ENCODE measurements at places on chromosomes 6 and 20.

- no peak for DNase-seq
These were observed 985.4 kb downstream of the TBC1D32 start for GRCh38 chr6:120348926-120349325.

- no peak for DNase-seq
These were observed 96.6 kb downstream of the PLG start for GRCh38 chr6:160798625-160799024.

DNA sequence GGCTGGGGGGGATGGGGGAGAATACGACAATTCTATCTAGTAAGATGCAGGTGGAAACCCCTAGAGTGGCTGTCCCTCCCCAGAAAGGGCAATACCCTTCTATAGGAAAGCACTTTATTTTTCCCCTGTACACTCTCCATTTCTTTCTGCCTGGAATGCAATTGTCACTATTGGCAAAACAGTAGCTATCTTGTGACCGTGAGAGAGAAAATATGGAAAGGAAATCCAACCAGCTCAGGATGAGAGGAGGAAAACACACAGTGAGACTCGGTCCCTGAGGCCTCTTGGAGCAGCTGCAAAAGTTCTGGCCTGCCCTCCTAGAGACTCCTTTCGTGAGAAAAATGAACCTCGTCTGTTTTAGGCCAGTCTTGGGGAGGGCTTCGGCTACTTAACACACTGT lies 43.4 kb downstream of the FAM50B start:
- DNase-seq = no peak

GRCh38 chr20:62430311-62430853 lies 3.0 kb upstream of the RBBP8NL start:
- DNase-seq = no peak

- no peak for DNase-seq
These were observed 174.1 kb downstream of the PKHD1 start for GRCh38 chr6:51913265-51913664.

DNA sequence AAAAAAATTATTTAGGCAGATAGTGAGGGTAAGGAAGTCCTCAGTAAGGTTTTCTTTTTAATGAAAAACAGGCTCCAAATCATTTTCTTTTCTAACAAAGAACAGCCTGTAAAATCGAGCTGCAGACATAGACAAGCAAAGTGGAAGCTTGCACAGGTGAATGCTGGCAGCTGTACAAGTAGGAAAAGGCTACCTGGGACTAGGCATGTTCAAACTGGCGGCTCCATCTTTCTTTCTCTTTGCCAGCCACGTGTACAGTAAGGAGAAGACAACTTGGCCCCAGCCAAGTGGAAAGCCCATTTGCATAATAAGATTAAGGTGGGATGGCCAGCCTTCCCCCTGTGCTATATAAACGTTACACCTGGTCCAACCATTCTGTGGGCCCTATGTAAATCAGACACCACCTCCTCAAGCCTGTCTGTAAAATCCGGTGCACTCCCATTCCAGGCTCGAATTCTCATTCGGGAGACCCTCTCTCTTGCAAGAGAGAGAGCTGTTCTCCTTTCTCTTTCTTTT lies 27.0 kb upstream of the SLC2A12 start:
- DNase-seq = no peak

DNA sequence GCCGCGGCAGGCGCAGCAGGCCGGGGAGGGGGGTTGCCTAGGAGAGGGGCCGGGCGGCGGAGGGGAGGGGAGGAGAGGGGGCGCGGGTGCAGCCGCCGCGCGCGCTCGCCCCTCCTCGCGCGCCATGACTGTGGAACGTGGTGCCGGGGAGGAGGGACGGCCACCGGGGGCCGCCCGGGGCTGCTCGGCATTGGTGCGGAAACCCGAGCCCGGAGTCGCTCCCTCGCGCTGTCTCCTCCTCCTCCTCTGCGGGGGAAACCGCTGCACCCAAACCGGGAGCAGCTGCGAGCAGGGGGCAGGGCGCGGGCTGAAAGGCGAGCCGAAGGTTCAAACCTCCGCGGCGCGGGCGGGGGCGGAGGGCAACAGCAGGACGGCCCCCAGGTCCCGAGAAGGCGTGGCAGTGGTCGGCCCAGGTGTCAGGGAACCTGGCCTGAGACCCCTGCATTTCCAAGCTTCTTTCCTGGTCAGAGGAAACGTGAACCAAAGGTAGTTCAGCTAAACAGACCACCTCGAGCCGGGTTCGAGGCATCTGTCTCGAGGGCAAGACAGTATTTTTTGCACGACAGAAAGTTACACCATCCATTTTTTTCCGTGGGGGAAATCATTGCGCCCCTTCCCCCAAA lies 1.4 kb upstream of the TRERF1 start:
- DNase-seq = peak; percentile 53

DNA sequence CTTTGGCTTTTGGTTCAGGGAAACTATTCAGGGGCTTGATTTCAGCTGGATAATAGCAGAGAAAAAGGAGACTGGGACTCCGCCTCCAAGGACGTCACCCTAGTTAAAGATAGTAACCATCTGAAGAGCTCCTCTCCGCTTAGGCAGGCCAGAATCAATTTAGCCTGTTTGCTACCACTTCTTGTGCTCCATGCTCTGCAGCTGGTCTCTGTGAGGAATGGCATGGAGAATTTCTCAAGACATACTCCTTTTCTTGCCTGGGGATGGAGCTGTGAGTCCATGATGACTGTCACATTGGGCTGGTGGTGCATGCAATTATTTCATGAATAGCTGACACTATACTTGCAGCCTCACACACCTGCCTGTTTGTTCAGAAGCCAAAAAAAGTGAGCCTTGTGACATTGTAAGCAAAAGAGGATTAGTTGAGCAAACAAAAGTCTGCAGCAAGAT lies 61.4 kb downstream of the TXLNB start:
- DNase-seq = peak; percentile 67

DNA sequence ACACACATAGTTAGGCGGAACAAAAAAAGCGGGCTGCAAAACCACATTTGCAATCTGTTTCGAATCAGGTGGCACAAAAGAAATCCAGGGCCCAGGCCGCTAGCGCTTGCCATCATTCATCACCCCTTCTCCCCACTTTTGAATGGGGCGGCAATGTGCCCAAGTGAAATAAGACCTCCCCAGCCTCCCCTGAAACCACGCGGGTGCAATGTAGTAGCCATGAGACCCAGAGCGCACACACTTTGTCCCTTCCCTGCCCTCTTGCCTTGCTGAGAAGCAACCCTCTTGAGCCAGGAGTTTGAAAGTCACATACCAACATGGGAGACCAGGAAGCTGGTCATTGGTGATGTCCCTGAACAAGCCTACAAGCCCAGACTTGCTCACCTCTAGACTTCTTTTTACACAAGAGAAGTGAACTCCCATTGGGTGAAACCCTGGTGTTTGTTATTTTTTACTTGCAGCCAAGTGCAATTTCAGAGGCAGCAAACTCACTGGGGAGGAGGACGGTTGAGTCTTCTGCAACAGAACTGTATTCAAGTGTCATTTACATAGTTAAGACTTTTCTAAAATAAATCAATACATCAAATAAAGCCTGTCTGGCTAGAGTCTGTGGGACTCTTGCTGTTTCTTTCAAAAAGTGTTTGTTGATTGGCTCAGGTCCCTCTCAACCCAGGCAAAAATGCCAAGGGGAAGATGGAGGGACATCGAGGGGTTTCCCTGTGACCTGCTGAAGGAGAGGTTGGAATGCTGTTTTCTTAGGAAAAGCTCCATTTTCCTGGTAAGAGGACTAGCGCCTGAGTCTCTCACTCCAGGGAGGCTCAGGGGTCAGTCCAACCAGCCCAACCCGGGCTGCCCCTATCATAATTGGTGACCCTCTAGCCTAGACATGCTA lies 138.1 kb upstream of the PTPN1 start:
- DNase-seq = no peak
